Stimulated activated CD4-positive, alpha-beta T cell treated with anti-CD3 and anti-CD28 coated beads, Interleukin-1b, Interleukin-23, amount 100 ng/mL, for 24 hours (primary cell): ENCODE measurements at places on chromosomes 5 and 9.

GRCh38 chr9:95726756-95727155 lies 148.7 kb upstream of the ERCC6L2 start:
- no peak for DNase-seq

DNA sequence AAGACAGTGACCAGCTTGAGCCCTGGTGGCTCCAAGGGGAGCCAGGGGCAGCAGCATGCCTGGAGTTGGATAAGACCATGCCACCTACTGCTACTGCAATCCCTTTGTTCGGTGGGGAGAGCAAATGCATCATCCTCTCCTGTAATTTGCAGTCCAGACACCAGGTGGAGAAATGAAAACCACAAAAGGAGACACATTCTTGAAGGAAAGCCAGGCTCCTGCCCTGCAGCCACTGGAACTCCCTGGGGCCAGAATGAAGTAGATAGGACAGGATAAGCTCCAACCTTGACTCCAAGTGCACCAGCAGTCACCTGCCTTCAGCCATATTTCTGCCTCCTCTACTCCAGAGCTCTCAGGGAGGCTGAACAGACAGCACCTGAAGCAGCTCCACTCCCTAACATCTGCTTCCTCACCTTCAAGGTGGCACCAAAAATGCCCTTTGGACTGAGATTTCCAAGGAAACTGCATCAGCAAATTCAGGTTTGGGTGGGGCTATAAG lies 65.1 kb upstream of the IQGAP2 start:
- peak; percentile 23 for DNase-seq

DNA sequence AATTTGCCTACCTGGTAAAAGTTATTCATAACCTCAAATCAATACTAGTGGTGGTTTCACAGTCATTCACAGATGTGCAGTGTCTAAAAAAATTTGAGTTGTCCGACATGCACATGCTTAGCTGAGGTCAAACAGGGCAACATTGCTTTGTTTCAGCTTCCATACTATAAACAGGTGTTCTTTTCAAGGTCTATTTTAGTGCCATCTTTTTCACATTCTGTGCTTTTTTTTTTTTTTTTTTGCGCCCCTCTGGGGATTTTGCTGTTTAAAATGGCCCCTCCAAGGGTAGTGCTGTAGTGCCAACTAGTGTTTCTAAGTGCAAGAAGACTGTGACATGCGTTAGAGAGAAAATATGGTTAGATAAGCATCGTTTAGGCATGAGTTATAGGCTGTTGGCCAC lies 14.5 kb downstream of the PHAX start:
- no peak for DNase-seq

GRCh38 chr9:35731415-35732184 lies 395 bp downstream of the TLN1 start:
- DNase-seq, result peak; percentile 13

- no peak for DNase-seq
Observed at GRCh38 chr9:79646096-79646495, 74.3 kb downstream of the TLE4 start.

- DNase-seq, result no peak
Observed at GRCh38 chr5:138541511-138542179, 1.4 kb downstream of the ETF1 start.
